ENCODE measurements at places on chromosomes 1 and 21.

GRCh38 chr1:201637282-201638079, 98.6 kb downstream of the NAV1 start:
- no peak for DNase-seq

- no peak for DNase-seq
Observed at GRCh38 chr1:207156826-207157225, 52.8 kb downstream of the C4BPA start.

GRCh38 chr1:47842228-47842919, 154.8 kb downstream of the TRABD2B start:
- no peak for DNase-seq

DNA sequence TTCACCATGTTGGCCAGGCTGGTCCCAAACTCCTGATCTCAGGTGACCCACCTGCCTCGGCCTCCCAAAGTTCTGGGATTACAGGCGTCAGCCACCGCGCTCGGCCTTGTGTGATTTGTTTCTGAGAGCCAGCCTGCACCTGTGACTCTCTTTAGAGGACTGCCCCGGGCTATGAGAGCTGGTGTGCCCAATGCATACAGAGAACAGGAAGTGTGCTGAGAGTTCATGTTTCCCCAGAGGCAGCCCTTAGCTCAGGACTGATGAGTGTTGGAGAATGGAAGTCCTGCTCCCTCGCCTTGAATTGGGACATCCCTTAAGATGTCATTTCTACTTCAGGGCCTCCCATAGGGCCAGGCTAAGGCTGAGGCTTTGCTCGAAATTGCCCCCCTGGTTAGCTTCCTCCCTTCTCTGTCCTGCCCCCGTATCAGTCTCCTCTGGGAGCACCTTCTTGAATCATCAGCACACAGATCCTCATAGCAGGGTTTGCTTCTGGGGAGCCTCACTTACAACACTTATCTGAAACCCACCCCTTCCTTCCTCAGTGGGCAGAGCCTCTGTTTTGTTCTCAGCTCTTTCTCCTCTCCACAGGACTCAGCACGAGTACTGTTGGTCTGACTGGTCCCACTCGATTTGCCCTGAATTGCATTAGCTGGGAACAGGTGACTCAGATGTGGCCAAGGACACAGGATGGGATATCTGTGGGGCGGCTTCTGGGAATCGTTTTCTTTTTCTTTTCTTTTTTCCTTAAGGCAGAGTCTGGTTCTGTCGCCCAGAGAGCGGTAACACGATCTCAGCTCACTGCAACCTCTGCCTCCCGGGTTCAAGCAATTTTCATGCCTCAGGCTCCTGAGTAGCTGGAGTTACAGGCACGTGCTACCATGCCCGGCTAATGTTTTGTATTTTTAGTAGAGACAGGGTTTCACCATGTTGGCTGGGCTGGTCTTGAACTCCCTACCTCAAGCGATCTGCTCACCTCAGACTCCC, 80.1 kb downstream of the UBIAD1 start:
- DNase-seq, result no peak

DNA sequence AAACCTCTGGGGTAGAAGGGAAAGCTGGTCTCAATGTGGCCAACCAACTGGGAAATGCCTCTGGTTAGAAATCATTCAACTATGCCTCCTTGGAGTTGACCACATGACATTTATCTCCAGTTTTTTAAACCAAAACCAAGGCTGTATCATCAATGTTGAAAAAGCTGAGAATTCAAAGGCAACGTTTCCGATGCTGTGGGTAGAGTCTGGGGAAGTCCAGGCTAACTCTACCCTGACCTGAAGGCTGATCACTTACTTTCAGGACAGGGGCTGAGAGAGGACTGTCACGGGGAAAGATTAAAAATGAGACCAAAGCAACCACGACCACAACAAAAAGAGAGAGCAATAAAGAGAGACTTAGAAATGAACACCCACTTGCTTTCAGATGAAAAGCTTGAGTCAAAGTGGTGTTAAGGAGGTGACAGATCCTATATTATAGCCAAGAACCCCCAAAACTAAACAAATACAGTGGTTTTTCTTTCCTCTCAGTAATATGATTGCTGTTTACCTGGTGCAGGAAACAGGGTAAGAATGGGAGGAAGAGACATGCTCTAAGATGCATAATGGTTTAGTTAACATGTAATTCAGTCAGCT, 90.8 kb upstream of the TNFSF4 start:
- DNase-seq, result no peak

- DNase-seq, result no peak
Observed at GRCh38 chr1:117810553-117810952, 118.9 kb downstream of the GDAP2 start.

DNA sequence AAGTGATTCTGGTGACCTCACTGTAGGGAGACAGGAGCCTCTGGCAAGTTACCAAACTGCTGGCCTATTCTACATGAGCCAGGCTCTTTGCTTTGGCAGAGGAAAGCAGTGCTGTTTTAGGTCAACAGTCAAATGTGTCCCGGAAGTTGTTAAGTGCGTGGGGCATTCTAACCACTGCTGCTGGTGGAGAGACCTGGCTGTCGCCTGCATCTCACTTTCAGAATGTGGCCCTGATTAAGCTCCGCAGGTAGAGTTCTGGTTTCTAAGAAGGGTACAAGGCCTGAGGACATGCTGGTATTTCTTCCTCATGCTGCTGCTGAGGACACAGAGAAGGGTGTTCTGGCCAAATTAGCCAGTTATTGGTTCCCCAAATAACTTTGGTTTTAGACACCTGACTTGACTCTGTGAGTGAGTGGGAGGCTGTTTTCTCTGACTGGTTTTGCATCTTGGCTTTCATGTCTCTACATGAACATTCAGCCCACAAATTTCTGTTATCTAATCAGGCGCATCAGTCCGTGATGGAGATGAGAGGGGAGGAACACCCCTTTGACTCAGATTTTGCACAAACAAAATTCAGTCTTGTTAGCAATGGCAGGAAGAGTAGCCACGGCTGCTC, 120.8 kb downstream of the LMO4 start:
- DNase-seq, result no peak

- DNase-seq, result no peak
Observed at GRCh38 chr1:226351709-226352108, 42.7 kb upstream of the LIN9 start.

GRCh38 chr1:49622877-49623276, 400.9 kb downstream of the AGBL4 start:
- DNase-seq, result no peak

GRCh38 chr21:41894922-41895557, 15.9 kb upstream of the PRDM15 start:
- DNase-seq, result no peak

GRCh38 chr21:43937891-43938309, 72.9 kb downstream of the AGPAT3 start:
- no peak for DNase-seq

DNA sequence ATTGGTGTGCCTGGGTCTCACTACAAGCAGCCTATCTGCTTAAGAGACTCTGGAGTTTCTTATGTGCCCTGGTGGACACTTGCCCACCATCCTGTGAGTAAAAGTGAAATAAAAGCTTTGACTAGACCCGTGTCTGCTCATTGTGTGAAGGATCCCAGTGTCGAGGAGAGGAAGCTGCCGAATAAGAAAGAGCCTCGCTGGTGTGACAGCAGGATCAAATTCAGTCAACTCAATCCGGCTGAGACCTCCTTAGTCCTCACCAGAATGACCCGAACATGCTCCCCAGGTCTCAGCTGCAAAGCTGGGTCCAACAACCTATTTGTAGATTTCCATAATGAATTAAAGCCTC, 14.8 kb downstream of the CD2 start:
- no peak for DNase-seq

DNA sequence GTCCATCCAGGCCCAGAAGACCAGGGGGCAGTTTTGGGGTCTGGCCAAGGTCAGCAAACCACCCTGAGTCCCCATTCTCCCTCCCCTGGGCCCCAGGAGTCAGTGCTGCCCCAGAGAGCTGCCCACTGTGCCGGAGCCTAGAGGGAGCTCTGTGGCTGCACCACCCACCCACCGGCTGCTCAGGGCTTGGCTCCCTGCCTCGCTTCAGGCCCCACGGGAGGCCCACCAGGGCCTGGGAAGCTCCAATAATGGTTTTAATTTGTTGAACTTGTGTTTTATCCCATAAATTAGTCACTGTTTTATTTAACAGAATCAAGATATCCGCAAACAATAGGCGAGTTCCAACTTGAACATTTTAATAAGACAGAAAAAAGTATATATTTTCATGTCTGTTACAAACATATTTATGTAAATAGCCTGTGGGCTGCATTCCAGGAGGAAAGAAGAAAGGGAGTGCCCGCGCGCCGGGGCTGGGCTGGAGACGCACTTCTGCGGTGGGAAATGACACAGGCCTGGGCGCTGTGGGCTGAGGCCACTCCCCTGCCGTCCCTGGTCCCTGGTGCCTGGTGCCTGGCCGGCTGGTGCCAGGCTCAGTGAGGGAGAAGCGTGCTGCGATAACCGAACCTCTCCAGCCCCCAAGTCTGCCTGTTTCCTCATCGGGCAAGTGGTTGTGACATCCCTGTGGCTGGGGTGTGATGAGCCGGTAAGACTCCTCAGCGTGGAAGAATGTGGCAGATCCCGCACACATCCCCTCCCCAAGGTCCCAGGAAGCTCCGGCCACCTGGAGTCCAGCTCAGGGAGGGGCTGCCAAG, 160.5 kb downstream of the PEX14 start:
- DNase-seq, result no peak

- DNase-seq, result peak; percentile 43
Observed at GRCh38 chr1:150567717-150568593, 11.5 kb downstream of the MCL1 start.

DNA sequence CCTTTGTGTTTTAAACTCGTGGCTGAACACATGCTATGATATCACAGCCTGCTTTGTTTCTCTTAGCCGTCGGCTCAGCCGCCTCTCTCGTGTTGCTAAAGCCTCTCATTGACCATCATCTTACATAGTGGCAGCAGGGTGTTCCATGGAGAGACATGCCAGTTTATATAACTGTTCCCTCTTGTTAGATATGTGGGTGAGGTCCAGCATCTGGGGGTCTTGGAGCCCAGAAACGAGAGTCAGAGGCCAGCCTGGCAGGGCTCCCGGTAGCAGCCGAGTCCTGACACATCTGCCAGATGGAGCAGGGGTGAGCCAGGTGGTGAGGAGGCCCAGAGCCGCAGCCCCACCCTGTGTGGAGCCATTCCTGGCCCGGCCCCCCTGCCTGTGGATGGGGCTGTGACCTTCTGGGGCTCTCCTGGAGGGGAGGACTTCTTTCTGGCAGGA, 11.9 kb downstream of the PODN start:
- no peak for DNase-seq

DNA sequence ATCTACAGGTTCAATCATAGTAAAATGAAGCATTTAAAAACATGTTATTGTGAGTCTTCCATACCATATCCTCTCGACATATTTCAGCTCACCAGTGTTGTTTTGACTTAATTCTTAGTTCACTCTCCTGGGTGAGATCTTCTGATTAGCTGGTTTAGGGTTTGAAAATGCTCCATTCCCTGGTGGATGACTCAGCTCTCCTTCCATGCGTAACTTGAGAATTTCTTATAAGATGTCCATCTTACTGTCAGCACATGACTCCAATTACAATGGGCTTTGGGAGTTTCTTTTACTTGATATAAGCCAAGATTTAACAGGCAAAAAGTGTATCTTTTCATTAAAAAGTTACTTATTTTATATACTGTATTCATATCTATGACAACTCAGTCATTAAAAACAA, 476.5 kb downstream of the BRINP3 start:
- no peak for DNase-seq

DNA sequence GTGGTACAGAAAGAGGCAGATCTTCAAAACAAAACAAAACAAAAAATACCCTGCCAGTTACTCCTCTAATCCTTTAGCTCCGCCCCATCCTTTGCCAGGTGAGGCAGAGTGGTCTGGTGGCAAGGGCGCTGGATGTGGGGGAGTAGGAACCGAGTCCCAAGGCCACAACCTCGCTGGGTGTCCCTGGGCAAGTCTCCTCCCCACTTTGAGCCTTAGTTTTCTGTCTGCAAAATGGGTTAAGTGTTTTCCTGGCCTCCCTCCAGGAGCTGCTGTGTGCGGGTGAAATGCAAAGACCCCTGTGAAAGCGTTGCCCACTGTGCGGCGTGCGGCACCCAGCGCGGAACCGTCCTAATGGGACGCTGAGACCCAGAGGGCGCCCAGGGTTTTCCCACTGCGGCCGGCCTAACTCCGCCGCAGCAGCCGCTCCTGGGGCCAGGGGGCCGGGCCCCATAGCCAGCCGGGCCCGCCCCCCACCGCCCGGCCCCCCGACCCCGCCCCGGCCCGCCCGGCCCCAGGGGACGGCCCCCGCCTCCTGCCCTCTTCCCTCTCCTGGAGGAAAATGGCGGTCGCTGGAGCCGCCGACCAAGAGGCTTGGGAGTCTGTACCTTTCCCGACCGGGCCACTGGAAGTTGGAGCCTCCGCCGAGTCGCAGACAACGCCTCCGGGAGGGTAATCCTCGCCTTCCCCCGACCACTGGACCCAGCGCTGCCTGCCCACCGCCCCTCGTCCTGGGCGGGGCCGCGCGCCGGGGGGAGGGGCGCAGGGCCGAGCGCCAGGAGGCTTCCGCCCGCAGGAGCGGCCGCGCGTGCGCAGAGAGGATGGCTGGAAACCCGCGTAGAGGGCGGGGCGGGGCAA, at the start of the genes ERMAP and SVBP:
Gene ERMAP, plus strand, starts transcription at position 538 of the 855 bp plus-strand sequence. CDS start 13,327 bp downstream, outside the sequence.
Gene SVBP, minus strand, starts transcription at position 813 of the 855 bp plus-strand sequence. CDS start 853 bp downstream, outside the sequence.
- DNase-seq, result peak; percentile 90

DNA sequence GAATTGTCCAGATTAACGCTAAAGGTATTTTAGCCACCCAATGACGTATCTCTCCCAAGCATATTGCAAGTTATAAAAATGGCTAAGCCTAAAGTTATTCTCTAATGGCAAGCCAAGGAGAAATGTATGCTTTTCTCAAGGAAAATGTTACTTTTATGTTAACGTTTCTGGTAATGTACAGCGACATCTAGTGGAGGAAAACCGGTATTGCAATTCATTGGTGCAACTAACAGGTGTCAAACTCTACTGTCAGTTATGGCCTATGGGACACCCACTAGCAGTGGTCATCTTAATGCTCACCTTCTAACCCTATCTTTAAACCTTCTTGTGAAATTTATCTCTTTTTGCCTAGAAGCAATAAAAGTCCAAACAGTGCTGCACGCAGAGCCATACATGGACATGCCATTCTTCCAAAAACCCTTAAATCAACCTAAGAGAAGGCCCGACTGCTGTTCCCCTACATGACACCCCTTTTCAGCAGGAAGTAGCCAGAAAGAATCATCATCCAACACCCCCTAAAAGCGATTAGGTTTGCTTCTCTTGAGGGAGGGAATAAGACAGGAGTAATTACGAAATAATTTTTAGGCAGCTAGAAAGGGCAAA, 68.7 kb upstream of the LRIF1 start:
- DNase-seq, result no peak

GRCh38 chr1:180171691-180172090, 17.0 kb downstream of the QSOX1 start:
- DNase-seq, result no peak

Data from occipital lobe (tissue), 3 donors.